ENCODE measurements at places on chromosomes 2 and 18.

DNA sequence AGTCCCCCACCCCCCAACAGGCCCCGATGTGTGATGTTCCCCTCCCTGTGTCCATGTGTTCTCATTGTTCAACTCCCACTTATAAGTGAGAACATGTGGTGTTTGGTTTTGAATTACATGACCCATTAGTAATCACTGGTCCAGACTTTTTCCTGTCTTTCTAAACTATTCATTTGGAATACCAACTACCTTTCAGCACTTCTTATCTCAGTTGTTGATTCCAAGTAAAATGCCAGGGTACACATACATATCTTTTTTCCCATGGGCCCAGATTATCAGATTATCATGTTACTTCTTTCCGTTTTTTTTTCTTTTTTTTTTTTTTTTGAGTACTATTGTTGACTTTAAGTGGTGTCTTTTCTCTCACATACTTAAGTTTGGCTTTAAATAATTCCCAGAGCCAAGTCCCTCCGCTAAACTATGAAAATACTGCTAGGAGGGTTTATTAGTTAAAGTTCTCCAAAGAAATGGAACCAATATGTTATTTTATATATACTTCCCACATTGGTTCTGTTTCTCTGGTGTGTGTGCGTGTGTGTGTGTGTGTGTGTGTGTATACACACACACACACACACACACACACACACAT, 389.3 kb downstream of the IRS1 start:
- no peak for DNase-seq

DNA sequence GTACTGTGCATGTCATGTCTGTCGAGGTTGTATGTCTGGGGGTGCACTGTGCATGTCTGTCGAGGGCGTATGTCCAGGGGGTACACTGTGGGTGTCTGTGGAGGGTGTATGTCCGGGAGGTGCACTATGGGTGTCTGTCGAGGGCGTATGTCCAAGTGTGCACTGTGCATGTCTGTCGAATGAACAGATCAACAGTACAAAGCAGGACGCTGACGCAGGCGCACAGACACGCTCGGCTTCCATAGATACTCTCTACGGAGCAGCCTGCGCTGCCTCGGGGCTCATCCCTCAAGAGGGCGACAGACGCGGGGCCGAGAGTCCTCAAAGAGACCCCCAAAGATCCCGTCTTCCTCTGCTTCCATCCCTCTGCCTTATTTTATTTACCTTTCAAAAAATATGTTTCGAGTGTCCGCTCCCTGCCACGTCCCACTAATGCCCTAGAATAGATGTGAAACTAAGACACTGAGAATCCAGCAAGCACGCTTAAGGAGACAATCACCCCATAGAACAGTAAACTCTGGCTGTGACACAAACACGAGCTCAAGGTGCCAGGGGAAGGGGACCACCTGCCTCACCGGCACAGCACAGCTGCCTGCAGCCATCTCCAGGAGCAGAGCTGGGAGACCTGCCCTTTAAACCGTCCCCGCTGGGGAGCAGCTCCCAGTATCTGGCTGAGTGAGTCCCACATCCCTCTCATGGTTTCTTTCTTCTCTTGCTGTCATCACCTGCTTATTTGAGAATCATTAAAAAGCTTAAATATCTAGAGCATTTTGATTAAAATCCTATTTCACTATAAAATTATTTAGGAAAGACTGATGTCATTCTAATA, 250.5 kb upstream of the MYT1L start:
- DNase-seq = no peak

- no peak for DNase-seq
These were observed 72.3 kb downstream of the RTP5 start for GRCh38 chr2:241941691-241942301.

DNA sequence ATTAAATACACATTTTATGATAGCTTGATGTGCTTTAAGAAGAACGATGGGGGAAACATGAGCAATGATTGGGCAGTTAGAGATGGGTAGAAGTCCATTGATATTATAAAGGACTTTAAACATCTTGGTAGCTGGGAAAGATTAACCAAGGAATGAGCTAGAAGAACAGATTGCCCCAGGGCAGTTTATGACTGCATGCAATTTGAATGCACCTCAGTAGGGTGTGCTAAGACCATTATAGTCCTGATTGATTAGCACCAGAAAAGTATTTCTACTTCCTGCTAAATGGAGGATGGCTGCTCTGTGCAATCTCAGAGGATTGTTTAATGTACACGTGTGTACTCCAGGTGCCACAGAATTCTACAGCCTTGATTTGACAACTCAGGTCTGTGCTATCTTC, 641.9 kb downstream of the CNTNAP5 start:
- DNase-seq = no peak

DNA sequence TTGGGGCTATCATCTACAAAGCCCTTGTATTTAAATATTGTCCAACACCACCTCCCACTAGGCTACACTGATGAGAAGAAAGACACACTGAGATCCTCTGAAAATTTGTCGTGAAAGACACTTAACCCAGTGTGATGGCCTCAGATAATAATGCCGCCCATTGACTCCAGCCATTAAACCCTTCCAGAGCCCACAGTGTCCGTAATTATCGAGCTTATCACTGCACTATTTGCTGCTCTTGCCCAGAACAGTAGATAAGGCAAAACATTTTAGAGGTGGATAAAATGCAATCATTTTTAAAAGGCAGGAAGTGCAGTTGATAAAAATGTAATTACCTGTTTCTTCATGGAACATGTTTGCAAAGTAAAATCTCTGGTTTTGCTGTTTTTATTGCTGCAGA, 121.3 kb upstream of the DDX18 start:
- no peak for DNase-seq

GRCh38 chr2:168338292-168338691, 90.9 kb upstream of the STK39 start:
- no peak for DNase-seq

- no peak for DNase-seq
These were observed 63.8 kb downstream of the TMEM237 start for GRCh38 chr2:201579536-201579935.

GRCh38 chr2:220764171-220764570, 807.9 kb downstream of the EPHA4 start:
- no peak for DNase-seq

- DNase-seq = no peak
These were observed 36.1 kb downstream of the TET3 start for GRCh38 chr2:74020702-74021406.

DNA sequence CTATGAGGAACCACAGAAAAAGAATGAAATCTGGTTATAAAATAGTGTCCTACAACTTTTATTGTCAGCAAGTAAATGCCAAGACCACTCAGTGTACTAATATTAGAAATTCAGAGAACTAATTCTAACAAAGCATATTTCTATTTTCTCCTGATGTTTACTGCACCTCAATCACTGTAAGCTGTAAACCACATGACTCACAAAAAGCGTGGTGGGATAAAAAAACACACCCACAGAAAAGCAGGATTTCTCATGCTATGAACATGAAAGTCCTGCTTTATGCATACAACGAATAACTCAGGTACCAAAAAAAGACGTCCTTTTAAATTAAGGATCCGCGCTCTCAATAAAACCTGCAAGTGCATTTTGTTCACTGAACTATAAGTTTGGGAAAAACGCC, 797 bp downstream of the TXNL4A start:
- no peak for DNase-seq

GRCh38 chr2:119011162-119011909, 69.3 kb downstream of the MARCO start:
- DNase-seq = peak; percentile 36

GRCh38 chr2:85156153-85156552, 23.0 kb downstream of the TCF7L1 start:
- DNase-seq = no peak

DNA sequence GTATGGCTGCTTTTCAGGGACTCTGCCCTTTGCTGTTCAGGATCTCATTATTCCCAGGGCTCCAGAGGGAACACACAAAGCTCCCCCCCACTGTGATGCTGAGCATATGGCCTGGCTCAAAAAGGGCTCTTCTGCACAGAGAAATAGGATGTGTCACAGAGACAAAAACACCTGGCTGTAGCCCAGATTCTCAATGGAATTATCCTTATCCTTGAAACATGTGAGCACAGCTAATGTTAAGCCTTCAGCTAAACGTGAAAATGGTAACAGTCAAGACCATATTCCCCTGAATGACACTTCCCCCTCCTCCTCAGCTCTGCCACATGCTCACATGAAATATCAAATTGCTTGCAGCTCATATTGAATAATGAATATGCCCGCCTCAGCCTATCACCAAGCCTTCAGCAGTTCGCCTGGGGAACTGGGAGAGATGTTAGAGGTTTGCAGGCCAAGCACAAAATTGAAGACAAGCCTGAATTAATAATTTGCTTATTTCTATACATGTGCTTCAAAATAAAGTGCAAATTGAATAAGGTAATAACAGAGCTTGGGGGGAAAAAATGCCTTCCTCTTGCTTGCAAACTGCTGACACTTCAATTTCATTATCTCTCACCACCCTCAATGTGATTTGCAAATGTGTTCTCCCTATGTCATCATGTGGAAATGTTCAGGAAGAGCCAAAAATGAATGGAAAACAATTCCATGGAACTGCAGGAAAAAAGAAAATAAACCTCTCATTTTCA, 181.0 kb upstream of the HNRNPA3 start:
- DNase-seq = no peak

DNA sequence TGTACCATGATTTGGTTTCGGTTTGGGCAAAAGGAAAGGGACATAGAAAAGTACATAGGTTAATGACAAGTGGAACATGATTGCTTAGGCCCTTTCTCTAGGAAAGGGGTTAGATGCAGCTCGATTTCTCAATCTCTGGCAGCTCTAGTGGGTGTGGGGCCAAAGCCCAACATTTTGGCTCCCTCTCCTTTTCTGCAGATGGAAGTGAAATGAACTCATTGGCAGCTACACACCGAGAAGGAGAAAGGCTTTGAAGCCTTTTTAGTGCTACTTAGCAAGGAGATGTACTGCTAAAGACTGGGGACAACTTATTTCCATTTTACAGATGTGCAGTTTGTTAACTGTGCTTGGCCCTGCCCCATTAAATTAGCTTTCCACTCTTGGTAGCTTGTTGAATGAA, 93.8 kb downstream of the LYPD6B start:
- no peak for DNase-seq

- no peak for DNase-seq
These were observed 35.7 kb downstream of the LYPD6 start for GRCh38 chr2:149365931-149366583.

- no peak for DNase-seq
These were observed 146.3 kb upstream of the APCDD1 start for GRCh38 chr18:10308154-10308553.

DNA sequence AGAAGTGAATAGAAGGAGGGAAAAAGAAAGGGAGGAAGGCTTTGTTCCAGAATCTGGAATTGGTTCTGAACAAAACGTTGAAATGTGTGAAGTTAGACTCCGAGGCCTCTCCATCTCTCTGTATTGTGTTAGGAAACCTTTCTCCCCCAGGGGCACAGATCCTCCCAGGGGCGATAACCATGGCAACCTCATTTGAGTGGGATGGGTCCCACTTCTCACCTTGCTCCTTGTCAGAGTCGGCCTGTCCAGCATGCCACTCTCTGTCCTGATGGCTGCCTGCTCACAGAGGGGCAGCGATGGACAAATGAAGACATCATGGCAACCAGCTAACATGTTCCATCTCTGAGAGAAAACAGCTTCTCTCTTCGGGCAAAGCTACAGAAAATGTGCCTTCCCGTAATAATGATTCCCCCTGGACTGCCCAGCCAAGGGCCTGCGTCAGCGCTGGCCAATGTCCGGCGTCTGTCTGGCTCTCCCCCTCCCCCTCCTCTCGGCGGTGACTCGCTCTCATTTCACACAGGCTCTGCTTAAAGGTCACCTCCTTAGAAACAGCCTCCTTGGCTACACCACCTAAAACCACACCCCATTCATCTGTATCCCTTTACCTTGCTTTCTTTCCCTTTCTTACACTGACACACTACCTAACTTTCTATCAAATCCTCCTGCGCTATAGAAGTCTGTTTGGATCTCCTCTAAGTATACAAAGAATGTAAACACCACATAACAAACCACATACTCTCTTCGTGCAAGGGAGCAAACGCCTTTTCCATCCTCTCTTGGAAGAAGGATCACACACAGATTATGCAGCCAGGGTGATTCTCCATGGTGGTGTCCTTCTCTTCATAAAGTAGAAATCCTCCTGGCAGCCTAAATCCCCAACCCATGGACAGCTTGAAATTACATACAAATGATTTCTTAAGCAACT, 32.1 kb upstream of the TTC39C start:
- no peak for DNase-seq

- DNase-seq = no peak
These were observed 70.2 kb downstream of the AOX1 start for GRCh38 chr2:200655918-200656580.

- DNase-seq = peak; percentile 41
These were observed 297.0 kb downstream of the BCL2 start for GRCh38 chr18:63022429-63023022.

DNA sequence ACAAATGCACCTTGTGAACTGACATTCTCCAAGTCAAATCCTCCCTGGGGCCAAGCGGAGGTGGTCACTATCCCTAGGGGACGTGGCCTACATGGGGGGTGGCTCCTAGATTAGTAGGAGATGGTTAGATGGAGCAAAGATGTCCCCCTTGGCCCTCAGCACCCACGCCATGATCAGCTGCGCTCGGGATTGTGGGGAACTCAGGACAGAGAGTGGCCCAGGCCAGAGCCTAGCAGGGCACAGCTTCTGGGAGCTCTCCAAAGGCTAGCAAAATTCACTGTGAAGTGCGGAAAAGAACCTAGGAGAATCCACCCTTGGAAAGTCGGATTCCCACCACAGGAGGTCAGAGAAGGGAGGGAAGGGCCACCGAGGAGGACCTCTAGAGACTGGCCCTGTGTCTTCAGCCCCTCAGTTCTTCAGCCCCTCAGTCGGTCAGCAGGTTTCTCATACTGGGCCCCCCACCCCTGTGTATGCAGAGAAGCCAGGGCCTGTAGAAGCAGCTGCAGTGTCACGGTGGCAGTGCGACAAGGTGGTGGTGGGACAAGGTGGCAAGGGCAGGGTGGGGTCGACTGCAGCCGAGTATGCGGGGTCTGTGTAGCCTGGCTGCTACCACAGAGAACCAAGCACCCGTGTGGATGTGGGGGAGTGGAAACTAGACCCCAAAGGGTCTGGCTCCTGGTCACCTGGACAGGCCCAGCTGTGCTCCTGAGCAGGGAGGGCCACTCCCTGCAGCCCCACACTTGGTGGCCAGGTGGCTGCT, 18.4 kb downstream of the GPR55 start:
- DNase-seq = peak; percentile 3

DNA sequence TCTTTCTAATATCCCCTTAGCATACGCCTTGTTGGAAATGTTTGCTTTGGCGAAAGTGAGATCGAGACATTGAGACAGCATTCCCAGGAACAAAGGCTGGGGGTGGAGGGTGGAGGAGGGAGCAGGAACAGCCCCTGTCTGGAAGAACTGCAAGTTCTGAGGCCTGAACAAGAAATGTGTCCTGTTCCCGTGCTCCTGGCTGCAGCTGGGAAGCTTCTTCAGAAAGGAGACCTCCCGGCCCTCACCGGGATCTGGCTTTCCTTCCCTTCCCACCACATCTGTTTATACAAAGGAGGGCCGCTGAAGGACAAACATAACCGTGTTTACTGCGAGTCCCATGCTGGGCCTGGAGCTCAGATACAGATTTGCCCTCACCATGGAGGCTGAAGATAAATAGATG, 35.9 kb downstream of the AFF3 start:
- no peak for DNase-seq

All from activated naive CD8-positive, alpha-beta T cell treated with anti-CD3 and anti-CD28 coated beads, Interleukin-2, amount 50 U/mL, for 24 hours (primary cell).